ENCODE measurements at places on chromosomes 5 and 9.

DNA sequence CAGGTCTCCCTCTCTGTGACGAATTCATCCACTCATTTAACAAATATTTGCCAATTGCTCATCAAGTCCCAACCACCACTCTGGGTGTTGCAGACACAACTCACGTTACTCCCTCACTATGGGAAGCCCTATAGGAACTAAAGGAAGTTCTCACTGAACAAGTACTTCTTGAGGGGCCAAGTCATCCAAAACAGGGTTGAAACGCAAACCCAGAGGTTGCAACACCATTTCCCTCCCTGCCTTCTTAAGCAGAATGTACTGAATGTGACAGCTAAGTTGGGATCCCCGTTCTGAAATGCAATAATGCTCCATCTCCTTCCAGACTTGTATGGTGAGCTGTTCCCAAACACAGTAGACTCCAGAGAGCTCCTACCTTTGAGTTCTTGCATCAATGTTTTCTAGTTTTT, 34.3 kb downstream of the EPB41L4B start:
- DNase-seq = no peak

- peak; percentile 12 for DNase-seq
Observed at GRCh38 chr5:61329550-61330128, 2.4 kb upstream of the ZSWIM6 start.

- no peak for DNase-seq
Observed at GRCh38 chr5:176438959-176439757, 9.0 kb upstream of the FAF2 start.

GRCh38 chr9:20831028-20831427, 147.0 kb downstream of the FOCAD start:
- no peak for DNase-seq

DNA sequence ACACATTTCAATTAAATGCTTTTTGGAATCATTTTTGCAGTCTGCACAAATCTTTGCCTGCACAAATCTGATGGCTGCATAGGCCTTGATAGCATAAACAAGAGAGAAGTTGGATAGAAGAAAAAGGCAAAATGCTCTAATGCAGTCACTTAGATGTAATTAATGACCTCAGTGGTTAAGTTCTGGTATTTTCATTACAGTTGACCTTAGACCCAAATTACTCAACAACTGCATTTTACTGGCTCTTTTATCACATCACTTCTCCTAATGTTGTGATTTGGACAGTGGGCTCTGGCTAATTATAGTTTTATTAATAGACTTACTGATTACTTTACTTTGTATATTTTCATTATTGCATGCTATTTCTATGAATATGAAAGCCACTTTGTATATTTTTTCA, 34.3 kb downstream of the NTRK2 start:
- no peak for DNase-seq

DNA sequence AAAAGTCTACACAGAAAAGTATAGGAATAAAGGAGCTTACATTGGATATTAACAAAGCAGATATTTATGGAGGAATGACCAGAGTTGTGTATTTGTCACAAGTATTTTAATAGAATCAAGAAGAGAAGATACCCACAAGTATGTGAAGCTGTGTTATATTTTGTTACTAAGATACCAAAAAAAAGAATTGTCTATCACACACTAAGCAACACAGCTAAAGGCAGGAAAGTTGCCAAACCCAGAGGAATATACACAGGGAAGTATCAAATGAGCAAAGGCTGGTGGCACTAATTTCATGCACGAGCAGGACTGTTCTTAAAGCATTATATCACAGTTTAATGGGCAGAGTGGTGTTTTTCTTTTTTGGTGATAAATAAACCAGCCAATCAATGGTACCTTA, 30.9 kb upstream of the RAI14 start:
- no peak for DNase-seq

DNA sequence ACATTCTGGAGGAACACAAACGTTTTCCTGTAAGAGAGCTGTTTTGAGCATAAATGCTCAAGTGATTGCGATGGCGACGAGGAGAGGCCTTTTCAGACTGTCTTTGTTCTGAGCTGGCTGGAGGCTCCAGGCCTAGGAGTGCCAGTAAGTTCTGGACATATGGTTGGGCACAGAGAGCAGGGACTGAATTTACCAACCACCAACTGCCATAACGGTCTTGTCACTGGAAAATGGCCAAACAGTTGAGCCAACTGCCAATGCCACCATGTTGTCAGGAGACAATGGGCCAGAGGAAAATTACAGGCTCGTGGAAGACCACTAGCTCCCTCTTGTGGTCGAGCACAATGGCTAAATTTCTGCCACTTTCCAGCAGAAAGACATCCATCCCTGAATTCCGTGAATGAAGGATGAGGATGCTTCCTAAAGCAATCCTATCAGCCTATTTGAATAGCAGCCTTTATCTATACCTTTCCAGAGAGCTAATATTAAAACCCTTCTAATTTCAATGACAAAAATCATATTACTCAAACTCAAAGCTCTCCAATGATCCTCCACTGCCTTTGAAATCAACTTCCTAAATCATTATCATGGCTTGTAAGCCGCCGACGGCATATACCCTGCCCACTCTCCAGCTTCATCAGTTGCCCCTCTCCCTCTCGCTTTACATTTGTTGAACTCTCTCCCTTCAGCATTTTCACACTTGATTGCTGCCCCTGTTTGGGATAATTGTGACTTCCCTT, 66.9 kb upstream of the GLIS3 start:
- DNase-seq = no peak

DNA sequence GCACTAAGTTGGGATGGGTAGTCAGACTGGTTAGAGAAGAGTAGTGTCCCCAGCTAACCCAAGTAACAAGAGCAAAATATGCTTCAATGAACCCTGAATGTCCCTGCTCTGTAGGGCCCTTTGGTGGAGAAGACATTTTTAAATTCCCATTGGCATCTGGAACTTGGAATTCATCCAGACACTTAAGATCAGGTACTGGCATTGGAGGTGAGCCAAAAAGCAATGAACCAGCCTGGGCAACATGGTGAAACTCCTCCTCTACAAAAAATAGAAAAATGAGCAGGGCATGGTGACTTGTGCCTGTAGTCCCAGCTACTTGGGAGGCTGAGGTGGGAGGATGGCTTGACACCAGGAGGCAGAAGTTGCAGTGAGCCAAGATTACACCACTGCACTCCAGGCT, 58.9 kb upstream of the ZNF618 start:
- no peak for DNase-seq

GRCh38 chr5:143213851-143214363, 189.6 kb downstream of the NR3C1 start:
- DNase-seq = no peak

DNA sequence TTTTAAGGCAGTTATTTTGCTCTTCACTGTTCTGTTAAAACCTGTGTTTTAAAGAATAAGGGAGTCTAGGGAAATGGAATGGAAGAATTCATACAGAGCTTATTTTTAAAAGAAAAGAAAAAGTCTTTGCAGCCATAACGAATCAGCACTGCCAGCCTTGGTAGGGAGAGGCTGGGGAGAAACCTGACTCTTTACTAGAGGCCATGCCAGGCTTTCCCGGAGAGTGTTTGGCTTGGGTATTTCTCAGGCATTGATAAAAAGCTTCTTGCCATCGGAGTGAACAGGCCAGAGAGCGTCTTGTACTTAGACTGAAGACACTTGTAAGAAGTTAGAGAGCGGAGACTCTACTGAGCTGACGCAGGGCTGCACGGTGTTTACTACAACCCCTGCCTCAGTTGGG, 72.7 kb upstream of the NFIL3 start:
- DNase-seq = no peak

Measured in T-helper 1 cell (primary cell).